ENCODE measurements at places on chromosomes 1 and 21.

DNA sequence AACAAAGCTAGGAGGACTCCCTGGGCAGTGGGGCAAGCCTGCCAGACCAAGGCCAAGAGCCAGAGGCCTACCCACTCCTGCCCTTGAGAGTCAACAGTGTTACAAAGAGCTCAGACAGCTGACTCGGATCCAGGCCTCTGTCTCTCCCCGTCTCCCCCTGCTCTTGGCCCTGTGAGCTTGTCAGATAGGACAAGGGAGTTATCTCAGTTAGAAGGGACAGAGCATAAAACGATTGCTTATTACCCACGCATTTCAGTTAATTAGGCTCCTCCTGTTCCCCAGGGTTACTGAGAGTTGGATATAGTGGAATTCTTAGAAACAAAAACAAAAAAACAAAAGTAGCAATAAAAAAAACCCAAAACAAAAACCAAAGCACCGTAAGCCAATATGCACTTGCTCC lies 1.3 kb downstream of the SLC41A1 start:
- DNase-seq, result no peak

- DNase-seq, result no peak
Observed at GRCh38 chr1:192553741-192554140, 21.8 kb upstream of the RGS1 start.

GRCh38 chr1:178973652-178974101 lies 52.0 kb upstream of the FAM20B start:
- DNase-seq, result no peak

GRCh38 chr1:24856787-24857506 lies 73.1 kb downstream of the RUNX3 start:
- DNase-seq, result no peak

GRCh38 chr1:100266741-100267140 lies 725 bp downstream of the RTCA start:
- DNase-seq, result no peak

- no peak for DNase-seq
Observed at GRCh38 chr1:205576011-205576410, 55.8 kb downstream of the ELK4 start.

GRCh38 chr1:172071746-172072145 lies 230.4 kb downstream of the DNM3 start:
- DNase-seq, result no peak

DNA sequence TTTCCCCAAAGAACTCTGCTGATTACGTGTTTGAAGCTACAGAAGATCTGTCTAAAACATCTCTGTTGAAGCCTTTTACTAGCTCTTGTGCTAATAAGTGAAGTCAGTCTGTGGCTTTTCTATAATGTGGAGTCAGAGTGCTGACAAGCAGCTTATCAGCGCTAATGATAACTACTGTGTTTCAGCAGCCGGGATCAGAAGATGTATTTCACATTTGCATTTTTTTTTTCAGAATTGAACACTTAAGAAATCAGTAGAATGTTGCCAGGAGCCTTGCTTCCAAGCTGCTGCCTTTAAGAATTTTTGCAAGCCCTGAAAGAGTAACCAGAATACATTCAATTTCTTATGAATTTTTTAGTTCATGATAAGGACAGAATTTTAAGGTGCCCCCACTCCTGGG lies 519.4 kb upstream of the NR5A2 start:
- no peak for DNase-seq

DNA sequence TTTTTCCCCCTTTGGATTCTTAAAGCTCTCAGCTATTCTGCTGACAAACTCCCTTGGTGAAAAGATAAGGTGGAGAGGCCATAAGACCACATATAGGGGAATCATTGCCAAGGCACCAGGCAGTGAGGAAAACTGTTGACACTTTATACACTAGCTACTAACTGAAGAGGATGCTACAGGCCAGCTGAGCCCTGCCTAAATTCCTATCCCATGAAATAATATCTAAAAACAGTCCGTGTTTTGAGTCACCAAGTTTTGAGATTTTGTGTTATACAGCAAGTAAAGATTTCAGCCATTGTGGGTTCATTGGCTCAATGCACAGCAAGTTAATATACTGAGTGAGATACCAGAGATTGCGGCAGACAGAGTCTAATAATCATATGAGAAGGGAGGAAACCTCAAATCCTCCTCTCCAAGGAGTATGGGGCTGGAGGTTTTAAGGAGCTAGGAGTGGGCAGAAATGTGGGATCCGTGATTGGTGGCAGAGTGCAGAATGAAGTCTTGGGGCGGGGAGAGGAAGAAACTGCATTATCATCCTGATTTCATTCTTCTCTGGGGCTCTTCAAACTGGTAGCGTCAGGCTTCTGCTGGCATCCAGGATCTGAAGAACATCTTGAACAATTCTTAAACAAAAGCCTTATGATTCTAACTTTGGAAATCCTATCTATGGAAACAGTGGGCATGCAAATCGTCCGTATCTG lies 9.2 kb downstream of the CLDN8 start:
- DNase-seq, result no peak

DNA sequence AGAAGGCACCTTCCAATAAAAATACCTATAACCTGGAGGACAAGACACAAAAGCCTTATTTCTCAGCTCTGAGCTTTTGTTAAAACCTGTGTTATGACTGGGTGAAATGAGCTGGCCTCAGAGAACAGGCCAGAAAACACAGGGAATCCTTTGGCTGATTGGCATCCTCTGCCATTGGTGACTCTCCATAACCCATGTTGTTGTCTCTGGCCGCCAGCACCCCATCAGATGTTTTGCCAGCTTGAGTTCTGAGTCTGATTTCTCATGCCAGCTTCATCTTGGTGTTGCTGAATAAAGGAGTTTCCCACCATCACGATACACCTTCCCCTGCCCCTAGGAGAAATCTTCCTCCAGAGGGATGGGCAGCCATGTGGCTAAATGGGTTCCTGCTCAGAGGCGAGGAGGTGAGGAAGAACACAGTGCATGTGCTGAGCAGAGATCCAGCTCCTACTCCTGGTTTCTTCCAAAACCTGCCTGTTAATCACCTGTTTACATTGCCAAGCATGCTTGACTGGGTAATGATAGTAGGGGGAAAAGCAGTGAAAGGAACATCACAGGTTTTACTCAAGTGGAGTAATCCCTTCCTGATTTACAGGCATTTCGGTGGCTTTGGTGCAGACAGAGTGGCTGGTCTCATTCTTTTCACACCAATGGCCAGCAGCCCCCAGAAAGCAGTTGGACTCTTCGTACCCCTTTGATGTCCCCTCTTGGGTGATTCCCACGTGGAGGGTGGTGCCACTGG lies 109.8 kb downstream of the ROR1 start:
- DNase-seq, result no peak

GRCh38 chr1:178461701-178462100 lies 35.1 kb downstream of the CLEC20A start:
- DNase-seq, result no peak

GRCh38 chr1:33515112-33515511 lies 42.7 kb downstream of the ZSCAN20 start:
- DNase-seq, result no peak

- DNase-seq, result peak; percentile 84
Observed at GRCh38 chr1:150259758-150260669, 2.4 kb downstream of the CA14 start.
